NCI-H446 (cell line): ENCODE measurements at places on chromosomes 7 and 10.
A peak's percentile ranks its signal among the peaks of the same experiment; 100 is the strongest.

DNA sequence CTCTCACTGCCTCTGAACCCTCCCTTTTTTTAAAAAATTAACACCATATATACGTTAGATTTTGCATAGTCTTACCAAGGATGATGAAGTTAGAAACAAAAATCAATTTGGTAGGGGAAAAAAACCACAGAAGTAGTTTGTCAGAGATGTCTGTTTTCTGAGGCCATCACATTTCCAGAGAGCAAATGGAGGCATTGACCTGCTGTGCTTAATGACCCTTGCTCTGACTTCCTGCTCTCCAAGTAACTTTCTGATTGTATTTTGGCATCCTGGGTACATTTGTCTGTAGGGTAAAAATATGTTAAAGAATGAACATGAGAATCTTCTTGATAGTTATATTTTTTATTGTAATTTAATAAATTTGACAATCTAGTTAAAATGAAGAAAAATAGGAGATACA lies 140.2 kb downstream of the LCOR start:
- DNase-seq = no peak

- no peak for DNase-seq
Observed at GRCh38 chr10:107767185-107767584, 602.7 kb upstream of the SORCS1 start.

- DNase-seq = no peak
Observed at GRCh38 chr7:127807340-127807739, 155.3 kb downstream of the SND1 start.

DNA sequence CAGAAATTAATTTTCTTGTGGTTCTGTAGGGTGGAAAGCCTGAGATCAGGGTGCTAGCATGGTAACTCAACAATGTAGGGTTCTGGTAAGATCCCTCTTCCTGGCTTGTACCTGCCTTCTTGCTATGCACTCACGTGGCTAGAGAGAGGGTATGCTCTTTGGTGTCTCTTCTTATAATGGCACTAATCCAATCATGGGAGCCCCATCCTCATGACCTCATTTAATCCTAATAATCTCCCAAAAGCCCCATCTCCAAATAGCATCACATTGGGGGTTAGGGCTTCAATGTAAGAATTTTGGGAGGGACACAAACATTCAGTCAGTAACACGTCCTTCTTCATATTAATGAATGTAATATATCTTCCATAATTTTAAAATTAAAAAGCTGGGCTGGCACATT lies 39.6 kb upstream of the FAM133B start:
- no peak for DNase-seq

- DNase-seq = peak; percentile 42
Observed at GRCh38 chr10:117004227-117005025, 561 bp downstream of the SHTN1 start.
